ENCODE measurements at places on chromosomes 5 and 9.

DNA sequence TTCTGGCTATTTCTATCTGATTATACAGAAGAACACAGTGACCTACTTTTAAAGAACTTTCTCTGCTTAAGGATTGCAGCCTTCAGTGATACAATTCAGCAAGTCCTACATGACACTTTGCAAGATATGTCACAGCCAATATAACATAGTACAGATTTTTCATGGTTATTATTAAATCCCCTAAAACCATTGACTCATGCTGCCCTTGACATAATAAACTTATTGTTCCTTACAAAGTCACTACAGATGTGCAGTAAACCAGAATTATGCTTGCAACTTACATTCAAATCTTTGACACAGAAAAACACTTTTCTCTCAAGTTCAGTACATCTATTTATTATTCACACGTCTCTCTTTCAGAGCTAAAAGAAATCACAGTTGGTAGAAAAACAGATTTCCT, 1136.3 kb upstream of the ACO1 start:
- no peak for DNase-seq

DNA sequence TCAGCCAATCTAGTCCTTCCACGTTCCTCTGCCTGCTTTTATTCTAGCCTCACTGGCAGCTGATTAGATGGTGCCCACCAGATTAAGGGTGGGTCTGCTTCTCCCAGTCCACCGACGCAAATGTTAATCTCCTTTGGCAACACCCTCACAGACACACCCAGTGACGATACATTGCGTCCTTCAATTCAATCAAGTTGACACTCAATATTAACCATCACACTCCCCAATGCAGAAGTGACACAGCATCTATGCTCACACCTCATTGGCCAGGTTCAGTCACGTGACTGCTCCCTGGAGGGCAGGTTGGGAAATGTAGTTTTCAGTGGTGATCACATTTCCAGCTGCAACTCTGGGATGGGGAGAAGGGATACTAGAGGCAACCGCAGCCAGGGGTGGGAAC, 13.0 kb downstream of the SUSD3 start:
- DNase-seq, result no peak

DNA sequence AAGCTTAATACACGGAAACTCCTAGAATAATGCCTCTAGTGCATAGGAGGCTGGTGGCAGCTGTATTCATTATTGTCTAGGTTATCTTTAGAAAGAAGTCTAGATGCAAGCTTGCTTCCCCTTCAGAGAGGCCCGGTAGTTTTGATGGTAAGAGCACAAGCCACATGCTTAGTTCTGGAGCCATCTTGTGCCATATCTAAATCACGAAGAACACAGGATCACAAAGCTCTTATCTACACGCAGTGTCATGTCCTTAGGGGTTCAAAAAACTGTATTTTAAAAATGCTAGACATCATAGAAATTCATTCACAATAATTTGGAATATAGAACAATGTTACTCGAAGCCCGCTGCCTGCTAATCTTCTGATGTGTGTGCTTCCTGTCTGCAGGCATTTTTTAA, 6.2 kb downstream of the CACFD1 start:
- DNase-seq, result no peak

GRCh38 chr9:136519263-136520052, 26.4 kb downstream of the NOTCH1 start:
- DNase-seq, result no peak

DNA sequence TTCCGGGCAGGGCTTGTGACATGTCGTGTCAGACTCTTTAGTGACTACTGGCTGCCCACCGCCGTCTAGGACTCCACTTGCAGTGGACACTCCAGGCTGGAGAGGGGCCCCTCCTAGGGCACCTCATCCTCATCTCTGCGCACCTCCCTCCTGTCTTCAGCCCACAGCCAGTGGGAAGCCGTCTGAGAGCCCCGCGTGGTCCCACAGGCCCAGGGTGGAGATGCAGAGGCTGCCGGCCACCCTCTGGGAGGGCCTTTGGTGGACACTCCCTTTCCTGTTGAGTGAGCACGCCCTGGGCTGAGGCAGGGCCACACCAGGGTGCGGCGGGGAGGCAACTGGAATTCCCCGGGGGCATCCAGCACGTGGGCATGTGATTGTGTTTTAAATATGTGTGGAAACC, 80.5 kb downstream of the IRX2 start:
- no peak for DNase-seq

DNA sequence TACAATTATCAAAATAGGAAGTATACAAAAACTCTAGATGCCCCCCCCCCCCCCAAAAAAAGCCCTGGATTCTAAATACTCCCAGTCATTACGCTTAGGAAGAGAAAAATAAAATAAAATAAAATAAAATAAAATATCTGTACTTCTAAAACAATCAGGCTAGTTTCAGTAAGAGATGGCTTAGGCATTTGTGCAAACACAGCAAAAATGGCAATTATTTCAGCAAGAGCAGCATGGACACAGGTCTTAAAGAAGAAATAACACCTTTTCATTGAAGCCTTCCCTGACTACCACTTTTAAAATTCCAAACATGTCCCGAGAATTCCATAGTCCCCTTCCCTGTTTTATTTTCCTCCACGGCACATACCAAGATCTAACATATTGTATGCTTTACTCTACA, 218.6 kb upstream of the POU5F2 start:
- no peak for DNase-seq

All from NCI-H1417 treated with DMSO at 0.1 percent for 48 hours (cell line).